ENCODE measurements at places on chromosomes 1 and 21.

DNA sequence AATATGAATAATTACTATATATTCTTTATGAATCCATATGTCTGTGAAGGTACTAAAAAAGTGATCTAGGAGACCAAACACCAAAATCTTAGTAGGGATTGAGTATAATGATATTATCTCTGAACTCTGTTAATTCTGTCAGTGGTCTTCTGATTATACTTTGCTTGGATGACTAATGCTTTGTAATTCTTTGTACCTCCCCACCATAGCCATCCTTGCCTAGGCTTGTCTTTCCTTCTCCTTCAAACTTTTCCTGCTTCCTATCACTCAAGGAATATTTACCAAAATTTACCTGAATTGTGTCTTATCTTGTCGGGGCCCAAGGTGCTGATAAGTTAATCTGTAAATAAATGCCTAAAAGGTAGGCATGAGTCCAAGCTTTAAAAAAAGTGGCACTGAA, 845 bp upstream of the RGS5 start:
- no peak for DNase-seq

DNA sequence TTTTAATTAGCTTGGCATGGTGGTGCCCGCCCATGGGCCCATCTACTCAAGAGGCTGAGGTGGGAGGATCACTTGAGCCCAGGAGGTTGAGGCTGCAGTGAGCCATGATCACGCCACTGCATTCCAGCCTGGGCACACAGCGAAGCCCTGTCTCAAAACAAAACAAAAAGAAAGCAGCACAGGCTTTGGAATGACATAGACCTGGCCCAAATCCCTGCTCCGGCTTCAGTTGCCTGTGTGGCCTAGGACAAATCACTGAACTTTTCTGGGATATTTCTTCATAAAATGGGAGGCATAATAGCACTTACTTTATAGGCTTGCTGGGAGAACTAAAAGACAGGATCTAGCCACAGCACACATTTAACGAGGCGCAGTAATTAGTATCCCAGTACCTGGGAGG, 2.4 kb downstream of the PEAR1 start:
- no peak for DNase-seq

DNA sequence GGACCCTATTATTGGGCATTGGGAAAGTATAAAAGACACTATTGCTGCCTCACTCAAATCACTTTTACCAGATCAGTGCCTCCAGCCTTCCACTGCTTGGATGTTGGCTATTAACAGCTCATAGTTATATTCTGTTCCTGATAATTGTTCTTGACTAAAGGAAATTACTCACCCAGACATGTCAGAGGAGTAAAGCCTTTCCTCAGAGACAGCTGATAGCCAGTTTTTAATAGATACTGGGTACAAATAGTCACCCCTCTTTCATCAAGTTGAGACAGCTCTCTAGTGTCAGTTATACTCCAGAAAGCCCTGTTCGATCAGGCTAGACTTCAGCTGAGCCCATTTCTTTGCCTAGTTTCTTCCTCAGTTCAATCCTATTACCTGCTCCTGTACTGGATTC, 876.1 kb upstream of the B3GALT2 start:
- DNase-seq: no peak

DNA sequence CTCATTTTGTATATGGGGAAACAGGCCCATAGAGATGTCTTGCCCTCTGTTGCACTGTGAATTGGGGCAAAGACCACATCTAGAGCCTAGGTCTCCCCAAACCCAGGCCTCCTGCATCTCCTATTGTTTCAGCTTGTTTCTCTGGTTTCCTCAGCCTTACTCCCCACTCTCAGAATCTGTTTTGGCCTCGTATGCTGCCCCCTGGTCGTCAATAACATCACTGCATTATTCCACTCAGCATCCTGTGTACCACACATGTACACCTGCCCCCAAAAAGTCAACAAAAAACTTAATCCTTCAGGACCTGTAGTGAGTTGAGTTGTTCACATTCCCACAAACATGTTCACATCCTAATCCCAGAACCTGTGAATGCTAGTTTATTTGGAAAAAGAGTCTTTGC, 184.8 kb downstream of the BRINP2 start:
- peak; percentile 77 for DNase-seq

DNA sequence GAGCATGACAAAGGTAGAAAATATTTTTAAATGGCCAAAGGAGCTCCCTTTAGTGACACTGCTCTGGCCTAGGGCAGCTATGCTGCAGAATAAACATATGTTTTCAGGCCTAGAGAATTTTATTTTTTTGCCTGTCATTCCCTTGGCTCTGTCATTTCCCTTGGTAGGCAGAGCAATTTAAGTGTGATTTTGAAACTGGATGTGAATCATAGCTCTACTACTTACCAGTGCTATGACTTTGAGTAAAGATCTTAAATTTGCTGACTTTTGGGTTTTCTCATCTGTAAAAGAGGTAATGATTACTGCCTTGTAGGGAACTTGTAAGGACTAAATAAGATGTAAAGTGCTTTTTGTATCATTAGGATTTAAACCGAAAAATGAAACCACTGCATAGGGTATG, 189.0 kb upstream of the ZRANB2 start:
- no peak for DNase-seq

- DNase-seq: peak; percentile 41
These were observed 690 bp downstream of the B3GALNT2 start for GRCh38 chr1:235503403-235504121.

- no peak for DNase-seq
These were observed 8.7 kb upstream of the EYA3 start for GRCh38 chr1:28097100-28097472.

DNA sequence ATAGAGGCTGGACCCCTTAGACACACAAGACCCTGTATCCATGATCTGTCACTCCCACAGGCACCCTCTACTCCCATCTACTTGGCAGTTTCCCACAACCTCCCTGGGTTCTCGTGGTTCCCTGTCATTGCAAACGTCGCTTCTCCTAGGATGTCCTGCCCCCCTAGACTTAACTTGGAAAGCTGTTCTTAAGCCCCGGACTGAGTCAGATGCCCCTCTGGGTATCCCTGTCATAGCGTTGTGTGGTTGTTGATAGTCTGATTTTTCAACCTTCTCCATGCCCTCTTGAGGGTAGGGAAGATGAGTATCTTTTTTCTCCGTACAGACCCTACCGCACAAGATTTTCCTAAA, 11.8 kb downstream of the RCC1 start:
- DNase-seq: no peak

DNA sequence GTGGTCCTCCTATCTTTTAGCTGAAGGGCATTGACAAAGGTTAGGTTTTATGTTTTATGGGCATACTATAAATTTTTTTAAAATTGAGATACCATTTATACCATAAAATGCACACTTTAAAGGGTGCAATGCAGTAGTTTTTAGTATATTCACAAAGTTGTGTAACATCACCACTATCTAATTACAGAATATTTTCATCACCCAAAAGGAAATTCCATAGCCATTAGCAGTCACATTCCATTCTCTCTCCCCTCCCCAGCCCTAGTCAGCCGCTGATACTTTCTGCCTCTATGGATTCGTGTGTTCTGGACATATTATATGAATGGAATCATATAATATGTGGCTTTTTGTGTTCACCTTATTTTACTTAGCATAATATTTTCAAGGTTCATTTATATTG, 135.8 kb upstream of the B3GALT2 start:
- DNase-seq: no peak

DNA sequence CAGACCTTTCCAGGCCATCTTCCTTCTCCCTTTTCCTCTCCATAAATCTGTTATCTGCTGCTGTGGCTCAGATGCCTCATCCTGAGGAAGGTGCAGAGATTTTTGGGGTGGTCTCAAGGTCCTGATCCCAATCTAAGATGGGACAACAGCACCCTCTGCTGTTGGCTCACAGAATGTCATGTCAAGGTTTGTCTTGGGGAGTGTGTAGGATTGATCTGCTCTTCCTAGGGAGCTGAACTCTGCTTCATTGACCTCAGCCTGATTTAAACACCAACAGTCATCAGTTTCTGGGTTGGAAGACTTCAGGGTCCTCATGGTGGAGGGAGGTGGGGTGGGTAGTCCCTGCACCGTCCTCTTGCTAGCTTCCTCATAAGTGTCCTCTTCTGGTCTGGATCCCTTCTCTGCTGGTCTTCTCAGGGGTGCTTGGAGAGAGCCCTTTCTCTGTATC, 62.8 kb upstream of the LAX1 start:
- peak; percentile 88 for DNase-seq

DNA sequence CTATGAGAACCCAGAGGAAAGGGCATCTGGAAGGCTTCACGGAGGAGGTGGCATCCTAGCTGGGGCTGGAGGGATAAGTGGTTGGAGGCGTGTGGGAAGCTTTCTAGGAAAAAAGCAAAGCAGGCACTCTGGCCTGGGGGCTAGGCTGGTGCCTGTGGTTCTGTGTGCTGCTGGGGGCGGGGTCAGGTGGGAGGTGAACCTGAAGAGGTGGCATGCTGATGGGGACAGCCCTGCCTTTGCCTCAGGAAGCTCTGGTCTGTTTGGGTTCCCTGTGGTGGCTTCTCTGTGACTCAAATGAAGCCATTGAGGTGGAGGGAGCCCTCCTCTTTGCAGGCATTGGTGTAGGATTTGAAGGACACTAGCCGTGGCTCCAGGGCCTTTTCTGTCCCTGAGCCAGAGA, 221.6 kb upstream of the POU3F1 start:
- DNase-seq: no peak

GRCh38 chr21:37436174-37436573, 69.6 kb downstream of the DYRK1A start:
- DNase-seq: no peak

DNA sequence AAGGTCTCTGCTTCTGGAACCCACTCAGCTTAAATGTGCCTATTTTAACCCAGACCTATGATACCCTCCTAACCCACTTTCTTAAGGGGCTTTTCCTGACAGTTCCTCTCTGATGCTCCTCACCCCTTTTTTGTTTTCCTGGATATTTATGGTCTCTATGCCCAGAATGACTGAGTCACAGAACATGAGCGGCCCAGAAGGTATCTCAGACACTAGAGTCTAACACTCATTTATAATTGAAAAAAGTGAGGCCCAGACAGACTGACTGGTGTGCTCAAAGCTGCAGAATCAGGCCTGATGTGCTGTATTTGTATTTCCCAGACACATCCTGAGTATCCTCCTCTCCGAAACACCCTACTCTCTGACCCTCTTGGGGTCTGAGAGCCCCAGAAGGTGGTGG, 44.0 kb downstream of the LRRC71 start:
- no peak for DNase-seq

- DNase-seq: no peak
These were observed 75.8 kb upstream of the GNG4 start for GRCh38 chr1:235725434-235725833.

- no peak for DNase-seq
These were observed 39.8 kb downstream of the RAB3B start for GRCh38 chr1:51950701-51951100.

DNA sequence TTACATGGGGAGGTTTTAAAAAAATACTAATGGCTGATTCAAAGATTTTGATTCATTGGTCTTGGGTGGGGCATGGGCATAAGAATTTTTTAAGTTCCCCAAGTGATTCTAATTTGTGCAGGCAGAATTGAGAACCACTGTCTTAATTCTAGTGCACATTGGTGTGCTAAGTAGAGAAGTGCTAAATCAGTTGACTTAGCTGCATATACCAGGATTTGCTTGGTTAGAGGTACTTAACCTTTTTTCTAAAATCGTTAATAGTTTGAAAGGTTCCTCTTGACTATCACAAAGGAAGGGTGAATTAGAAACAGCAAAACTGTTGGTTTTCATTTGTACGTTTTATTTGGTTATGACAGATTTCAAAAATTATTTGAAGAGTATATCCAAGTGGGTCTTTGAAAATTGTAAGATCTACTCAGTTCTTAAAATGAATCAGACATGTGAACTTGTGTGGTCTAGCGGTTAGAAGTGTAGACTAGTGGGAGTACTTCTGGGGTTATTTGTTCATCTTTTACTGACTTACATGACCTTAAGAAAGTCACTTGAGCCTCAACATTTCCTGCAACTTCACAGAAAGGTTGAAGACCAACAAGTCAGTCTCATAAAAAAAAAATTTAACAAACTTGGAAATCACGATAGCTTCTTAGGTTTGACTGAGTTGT, 66.7 kb downstream of the RPAP2 start:
- DNase-seq: no peak

DNA sequence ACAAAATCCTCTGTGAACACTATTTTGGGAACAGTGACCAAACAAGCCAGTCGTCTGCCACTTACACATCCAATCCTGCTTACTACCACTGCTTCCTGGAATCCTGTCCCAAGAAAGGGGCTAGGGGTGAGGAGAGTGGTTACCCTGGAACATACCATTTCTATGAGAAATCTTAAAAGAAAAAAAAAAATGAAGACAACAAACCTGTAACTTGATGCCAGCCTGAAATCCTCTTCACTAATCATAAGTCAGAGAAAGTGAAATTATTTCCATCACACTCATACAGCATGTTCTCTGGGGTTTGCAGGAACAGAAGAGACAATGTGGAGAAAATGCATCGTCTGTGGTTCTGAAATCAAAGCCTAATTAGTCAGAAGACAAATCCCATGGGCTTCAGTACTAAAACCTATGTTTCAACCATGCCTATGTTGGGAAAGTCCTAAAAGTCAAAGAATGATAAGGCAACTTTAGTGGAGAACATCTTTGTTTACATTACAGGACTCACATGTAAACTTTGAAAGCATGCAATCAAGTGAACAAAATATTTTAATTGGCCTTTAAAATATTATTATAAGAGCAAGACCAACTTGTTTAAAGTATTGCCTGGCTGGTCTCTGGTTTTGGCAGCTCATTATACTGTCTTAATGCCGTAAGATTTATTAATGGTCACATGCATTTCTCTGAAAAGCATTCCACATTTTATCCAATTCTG, 220.7 kb downstream of the LTN1 start:
- no peak for DNase-seq

DNA sequence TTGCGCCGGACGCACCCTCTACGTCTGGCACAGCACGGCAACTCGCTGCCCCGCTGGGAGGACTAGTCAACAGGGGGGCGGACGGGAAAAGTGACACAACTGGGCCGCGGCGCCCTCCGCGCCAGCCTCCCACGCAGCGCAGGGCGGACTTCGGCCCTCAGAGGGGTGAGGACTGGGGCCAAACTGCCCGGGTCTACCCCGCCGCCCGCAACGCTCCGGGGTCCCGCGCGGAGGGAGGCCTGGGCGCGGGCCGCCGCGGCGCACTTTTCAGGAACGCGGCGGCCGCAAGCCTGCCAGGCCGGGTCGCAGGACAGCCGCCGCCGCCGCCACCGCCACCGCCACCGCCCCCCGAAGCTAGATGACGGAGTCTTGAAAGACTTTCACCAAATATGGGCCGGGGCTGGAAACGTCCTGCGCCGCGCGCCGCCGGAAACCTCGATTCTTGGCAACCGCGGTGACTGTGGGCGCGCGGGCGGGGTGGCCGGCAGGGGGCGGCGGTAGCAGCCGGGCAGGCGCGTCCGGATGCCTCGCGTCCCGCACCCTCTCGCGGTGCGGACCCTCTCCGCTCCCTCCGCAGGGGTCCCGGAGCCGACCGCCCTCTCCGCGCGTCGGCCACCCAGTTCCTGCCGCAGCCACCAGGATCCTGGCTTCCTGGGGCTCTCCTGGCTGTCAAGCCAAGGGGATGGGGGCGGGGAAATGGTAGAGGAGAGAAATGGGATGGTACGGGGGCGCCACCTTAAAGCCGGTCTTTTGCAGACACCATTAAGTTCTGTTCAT, 3.7 kb upstream of the CCN1 start:
- peak; percentile 83 for DNase-seq

GRCh38 chr1:94270801-94271203, 33.4 kb upstream of the ARHGAP29 start:
- DNase-seq: no peak

- no peak for DNase-seq
These were observed 533.4 kb downstream of the MATN1 start for GRCh38 chr1:30189818-30190500.

- no peak for DNase-seq
These were observed 4.1 kb upstream of the TRAF3IP3 start for GRCh38 chr1:209751627-209752231.

GRCh38 chr1:42847721-42848460, 1.5 kb downstream of the ZNF691 start:
- DNase-seq: no peak

All from iPS-NIHi11 (cell line).